T follicular helper cell (primary cell): ENCODE measurements at places on chromosomes 12 and 14.

- DNase-seq = no peak
Observed at GRCh38 chr14:32618991-32619390, 289.9 kb downstream of the AKAP6 start.

DNA sequence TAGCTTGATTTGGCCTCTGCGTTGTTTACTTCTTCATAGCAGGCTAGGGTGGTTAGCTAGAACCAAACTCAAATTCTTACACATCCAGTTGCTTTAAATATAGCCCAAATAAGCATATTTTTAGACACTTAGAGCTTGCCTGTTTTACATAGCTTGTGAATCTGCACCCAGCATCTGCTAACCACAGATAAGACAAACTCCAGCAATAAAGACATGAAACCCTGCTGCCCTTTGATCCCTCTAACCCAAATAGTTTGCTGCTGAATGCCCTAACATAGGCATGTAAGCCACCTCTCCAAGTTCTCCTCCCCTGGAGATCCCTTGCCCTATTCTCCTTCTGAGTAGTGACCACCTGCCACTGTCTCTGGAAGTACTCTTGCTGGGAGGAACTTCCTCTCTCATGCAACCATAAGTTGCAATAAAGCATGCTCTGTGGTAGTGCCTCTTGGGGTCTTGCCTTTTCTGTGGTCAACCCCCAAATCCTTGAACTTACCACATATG, 185.6 kb downstream of the TMEM117 start:
- DNase-seq = no peak

DNA sequence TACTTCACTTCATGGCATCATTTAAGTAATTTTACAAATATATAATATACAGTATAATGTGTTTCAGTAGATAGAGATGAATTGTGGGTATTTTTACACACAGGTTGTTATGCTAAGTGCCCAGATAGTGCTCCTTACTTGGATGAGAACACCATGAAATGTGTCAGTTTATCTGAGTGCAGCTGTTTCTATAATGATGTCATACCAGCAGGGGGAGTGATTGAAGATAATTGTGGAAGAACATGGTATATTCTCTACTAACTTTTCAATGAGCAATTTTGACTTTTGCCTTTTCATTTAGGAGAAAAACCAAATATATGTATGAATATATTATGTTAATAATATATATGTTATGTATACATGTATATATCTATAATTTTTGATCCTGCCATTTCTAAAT, 221.6 kb downstream of the LRRK2 start:
- no peak for DNase-seq

DNA sequence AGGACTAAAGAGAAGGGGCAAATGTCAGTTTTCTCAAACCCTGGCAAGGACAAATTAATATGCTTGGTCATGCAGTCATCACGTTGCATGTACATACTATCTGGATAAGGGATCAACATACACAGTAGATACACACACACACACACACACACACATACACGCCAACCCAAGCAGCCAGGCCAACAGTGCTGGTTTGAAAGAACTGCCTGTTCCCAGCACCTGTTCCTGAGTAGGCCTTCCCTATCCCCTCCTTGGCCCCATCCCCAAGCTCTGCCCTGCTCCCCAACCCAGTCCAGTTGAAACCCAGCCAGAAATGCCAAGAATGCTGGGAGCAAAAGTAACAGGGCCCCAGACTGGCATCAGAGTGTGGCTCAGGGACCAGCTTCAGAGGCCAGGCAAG, 4.4 kb downstream of the ITGA7 start:
- DNase-seq = no peak

GRCh38 chr14:57487771-57488170, 5.9 kb downstream of the CCDC198 start:
- DNase-seq = no peak

DNA sequence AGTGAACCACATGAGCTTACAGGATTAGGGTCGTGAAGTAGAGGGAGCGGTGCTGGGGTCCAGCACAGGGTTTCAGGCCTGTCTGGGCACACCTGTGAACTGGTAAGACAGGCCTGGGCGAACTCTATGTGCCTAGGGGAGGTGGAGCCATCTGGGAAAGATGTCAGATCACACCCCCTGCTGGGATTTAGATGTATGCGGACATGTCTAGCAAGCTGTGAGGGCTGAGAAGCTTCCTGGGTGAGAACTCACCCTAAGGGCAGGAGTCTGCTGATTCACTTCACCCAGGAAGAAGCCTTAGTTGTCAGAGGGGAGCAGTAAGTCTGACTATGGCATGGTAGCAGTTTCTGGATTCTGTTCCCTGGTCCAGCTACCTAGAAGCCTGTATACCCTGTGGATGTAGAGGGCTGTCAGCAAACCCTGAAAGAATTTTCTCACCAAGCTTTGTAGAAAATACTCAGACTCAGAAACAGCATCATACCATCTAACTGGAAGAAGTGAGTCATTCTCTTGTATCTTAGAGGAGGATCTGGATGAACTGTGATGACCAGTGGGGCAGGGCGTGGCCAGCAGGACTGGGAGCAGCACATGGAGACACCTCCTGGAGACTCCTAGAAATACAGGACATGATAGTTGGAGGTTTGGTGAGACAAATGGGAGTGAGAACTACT, 11.2 kb upstream of the PYGL start:
- no peak for DNase-seq

DNA sequence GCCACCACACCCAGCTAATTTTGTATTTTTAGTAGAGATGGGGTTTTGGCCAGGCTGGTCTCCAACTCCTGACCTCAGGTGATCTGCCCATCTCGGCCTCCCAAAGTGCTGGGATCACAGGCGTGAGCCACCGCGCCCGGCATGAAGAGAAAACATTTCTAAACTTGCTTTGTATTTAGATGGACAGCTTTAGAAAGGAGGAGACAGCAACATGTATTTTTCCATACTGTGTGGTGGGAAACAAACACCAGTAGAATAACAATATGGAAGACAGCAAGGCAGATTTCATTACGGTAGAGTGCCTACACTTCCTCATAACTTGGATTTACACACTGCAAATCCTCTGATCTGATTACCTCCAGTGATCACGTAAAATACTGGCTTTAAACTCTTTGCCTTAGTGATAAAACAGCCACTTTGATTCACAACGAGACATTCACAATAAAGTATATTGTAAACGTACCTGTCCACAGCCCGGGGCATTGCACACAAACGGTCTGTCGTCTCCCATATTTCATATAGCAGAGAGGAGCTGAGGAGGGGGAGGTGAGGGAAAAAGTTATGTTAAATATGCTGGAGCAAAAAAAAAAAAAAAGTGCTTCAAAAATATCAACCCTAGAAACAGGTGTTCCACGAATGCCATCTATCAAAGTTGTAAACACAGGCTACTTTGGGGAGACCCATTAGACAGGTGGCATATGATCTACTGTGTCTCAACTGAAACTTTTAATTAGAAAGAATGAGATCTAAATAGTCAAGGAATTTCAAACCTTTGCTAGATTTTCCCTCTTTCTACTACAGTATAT, 25.5 kb downstream of the ATF7 start:
- DNase-seq = no peak

DNA sequence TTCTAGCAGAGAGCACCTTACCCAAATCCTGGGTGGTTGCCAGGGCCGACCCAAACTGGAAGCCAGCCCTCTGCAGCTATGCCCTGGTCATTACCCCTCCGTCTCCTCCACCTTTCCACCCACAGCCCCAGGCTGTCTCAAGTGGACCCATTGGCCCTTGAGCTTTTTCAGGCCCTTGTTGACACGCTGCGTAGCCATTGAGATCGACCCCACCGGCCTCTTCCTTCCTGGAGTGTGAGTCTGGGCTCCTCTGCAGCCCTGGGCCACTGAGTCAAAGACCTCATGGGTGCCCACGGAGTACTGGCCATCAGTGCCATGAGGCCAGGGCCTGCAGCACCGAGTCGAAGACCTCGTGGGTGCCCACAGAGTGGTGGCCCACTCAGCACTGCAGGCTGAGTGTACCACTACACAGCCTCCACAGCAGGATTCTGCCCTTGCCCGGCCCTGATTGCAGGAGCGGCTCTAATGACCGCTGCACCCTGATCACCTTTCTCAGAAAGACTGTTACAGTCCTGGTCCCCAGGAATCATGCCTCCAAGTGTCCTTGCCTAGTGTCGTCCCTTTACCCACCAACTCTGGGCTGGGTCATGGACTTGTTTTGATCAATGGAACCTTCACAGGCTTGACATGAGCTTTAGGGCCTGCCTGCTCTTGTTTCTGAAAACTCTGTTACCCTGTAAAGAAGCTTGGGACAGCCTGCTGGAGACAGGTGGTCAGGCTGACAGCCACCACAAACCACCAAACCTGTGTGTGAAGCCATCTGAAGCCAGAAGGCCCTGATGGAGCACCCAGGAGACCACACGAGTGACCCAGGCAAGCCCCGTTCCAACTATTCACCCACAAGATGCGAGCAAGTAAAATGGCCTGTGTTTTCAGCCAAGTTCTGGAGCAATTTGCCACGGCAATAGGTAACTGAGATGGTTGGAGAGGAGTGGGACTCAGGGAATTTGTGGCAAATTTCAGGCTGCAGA, 39.6 kb upstream of the TRAF3 start:
- DNase-seq = no peak

GRCh38 chr12:111313833-111314259, 55.0 kb downstream of the PHETA1 start:
- peak; percentile 61 for DNase-seq
